ENCODE measurements at places on chromosomes 1 and 21. TPM values are rescaled to one million over a fixed set of nuclear protein-coding genes. Genes with fewer than 3 reads are reported as not detected.

GRCh38 chr1:24748191-24749121 lies 3.2 kb downstream of the CLIC4 start:
- DNase-seq = no peak

DNA sequence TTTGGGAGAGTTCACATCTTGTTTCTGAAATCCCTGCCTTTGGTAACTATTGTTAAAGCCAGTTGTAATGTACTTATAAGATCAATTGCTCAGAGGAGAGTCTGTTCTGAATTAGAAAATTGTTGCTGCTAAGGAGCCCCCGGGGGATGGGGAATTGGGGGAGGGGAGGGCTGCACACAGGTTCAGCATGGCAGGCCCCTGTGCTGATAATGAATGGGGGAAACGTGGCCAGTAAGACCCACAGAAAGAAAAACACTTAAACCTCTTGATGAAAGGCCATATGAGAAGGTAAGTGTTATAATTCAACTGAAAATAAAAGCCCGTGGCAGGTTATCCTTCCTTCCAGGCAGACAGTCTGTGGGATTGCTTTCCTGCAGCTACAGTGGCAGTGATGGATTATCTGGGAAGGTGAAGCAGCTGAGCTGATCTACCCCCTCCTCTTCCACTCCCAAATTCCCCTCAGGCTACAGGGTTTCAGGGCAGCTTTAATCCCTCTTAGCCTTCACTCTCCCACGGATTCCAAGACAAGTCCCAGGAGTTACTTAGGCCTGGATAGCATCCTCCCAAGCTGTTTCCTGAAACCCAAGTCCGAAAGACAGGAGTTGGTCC lies 398.8 kb downstream of the TBX15 start:
- no peak for DNase-seq

The RPL22 gene
- total RNA-seq = 248 TPM

The FABP3 gene
- total RNA-seq = 4,698 TPM

The NBPF26 gene
- 0.64 TPM for total RNA-seq

DNA sequence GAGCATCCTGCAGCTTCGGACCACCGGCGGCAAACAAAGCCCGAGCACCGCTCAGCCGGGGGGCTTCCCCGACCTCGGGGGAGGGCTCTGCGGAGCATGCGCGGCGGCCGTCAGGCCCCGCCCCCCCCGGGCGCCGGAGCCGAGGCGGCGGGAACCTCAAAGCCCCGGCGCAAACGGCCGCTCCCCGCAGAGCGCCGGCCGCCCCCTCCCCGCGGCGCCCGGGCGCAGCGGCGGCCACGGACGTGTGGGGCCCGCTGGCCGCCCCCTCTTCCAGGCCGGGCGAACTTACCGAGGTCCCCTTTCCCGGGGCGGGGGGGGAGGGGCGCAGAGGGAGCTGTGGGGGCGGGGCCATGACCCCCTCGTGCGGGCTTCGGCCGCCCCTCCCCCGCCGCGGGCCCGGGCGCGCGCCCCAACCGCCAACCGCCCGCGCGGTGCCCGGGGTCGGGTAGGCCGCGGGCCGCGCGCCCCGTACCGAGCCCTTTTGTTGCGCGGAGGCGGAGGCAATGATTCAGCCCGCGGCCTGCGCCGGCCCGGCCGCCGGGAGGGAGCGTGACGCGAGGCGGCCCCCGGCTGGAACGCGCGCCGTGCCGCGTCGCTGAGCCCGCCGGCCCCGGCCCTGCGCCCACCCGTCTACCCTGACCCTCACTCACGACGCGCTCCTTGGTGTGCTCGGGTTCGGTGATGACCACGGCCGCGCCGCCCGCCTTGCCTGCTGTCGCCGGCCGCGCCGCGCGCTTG lies 1.7 kb downstream of the RCC2 start:
- DNase-seq = peak; percentile 71

GRCh38 chr1:121443001-121443540 lies 258.3 kb downstream of the SRGAP2C start:
- no peak for DNase-seq

DNA sequence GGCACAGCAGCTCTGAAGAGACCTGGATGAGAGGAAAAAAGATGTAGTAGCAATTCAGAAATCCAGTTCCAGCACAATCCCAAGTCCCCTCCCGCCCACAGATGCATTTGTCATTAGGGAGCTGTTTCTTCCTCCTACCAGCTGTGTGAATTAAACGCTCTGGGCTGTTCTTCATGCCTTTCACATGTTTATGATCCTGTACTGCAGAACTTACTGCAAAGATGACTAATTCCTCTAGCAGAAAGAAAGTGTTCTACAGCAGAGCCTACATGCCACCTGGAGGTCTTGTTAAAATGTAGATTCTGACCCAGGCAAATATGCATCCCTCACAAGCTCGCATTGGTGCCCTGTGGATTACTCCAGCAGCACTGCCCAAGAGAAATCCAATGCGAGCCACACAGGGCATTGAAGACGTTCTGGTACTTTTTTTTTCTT lies 6.5 kb downstream of the ENO1 start:
- DNase-seq = no peak

GRCh38 chr1:115545791-115546733 lies 95.7 kb upstream of the VANGL1 start:
- DNase-seq = peak; percentile 30

The KCNJ15 gene
- 0.72 TPM for total RNA-seq

- no peak for DNase-seq
Observed at GRCh38 chr1:154295408-154296235, 23.2 kb downstream of the HAX1 start.

The DISP1 gene
- total RNA-seq = 6.4 TPM

GRCh38 chr1:1622010-1622787 lies 6.9 kb downstream of the MIB2 start:
- peak; percentile 37 for DNase-seq

DNA sequence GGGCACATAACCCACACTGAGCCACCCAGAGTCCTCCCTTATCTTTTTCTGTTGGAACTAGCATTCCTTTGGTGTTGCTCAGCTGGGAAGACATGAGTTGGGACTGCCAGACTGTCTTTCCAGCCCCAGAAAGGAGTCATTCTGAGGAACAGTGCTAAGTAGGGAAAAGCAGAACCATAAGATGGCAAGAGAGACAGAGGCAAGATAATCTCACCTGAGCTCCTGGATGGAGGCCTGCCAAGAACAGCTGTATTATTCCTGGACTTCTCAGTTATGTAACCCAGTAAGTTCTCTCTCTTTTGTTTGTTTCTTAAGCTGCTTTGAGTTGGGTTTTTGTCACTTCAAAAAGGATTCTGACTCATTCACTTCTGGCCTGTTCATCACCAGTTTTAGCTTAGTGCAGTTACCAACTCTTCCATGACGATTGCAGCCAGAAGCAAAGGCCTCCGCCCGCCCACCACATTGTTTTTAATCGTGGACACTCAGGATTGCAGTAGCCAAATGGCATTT lies 134.4 kb downstream of the OMA1 start:
- DNase-seq = no peak

The PLXNA2 gene
- total RNA-seq = 12.1 TPM

DNA sequence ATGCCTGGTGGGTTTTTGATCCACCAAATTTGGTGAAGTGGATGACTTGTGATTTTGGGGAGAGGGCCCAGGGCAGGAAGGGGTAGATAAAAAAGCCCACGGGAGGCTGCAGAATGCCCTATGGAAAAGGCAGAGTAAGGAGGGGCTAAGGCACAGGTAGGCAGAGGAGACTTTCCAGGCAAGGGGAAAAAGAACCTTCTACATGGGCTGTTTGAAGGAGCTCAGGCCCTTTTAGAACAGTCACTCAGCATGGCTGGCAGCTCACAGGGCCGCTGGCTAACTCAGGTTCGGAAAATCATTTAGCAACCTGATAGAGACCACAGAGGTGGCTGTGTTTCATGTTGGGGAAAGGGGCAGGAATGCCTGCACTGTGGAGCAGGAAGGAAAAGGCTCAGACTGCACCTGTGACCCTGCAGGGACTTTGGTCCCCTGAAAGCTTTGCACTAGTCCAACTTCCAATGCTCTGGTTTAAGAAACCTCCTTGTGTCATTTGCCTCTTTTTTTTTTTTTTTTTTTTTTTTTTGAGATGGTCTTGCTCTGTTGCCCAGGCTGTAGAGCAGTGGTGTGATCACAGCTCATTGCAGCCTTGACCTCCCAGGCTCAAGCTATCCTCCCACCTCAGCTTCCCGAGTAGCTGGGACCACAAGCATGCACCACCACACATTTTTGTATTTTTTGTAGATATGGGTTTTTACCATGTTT lies 58.5 kb upstream of the ENAH start:
- DNase-seq = no peak

The OR6K3 gene
- not detected for total RNA-seq

The DAB1 gene
- total RNA-seq = 2.6 TPM

The CD244 gene
- 0.27 TPM for total RNA-seq

- DNase-seq = no peak
Observed at GRCh38 chr21:38499296-38499695, 1.0 kb upstream of the ERG start.

The LMX1A gene
- total RNA-seq = not detected

The VHLL gene
- not detected for total RNA-seq

GRCh38 chr1:237386362-237387143 lies 344.6 kb downstream of the RYR2 start:
- DNase-seq = no peak

- no peak for DNase-seq
Observed at GRCh38 chr1:209219791-209220524, 363.6 kb upstream of the CAMK1G start.

- DNase-seq = peak; percentile 84
Observed at GRCh38 chr1:230176871-230177411, 109.9 kb downstream of the GALNT2 start.

GRCh38 chr1:180542838-180543145 lies 16.0 kb upstream of the OVAAL start:
- no peak for DNase-seq

The AKR7A3 gene
- total RNA-seq = 0.20 TPM

- no peak for DNase-seq
Observed at GRCh38 chr1:64975740-64976139, 9.4 kb upstream of the JAK1 start.

GRCh38 chr1:85606414-85606800 lies 25.8 kb downstream of the CCN1 start:
- DNase-seq = no peak

DNA sequence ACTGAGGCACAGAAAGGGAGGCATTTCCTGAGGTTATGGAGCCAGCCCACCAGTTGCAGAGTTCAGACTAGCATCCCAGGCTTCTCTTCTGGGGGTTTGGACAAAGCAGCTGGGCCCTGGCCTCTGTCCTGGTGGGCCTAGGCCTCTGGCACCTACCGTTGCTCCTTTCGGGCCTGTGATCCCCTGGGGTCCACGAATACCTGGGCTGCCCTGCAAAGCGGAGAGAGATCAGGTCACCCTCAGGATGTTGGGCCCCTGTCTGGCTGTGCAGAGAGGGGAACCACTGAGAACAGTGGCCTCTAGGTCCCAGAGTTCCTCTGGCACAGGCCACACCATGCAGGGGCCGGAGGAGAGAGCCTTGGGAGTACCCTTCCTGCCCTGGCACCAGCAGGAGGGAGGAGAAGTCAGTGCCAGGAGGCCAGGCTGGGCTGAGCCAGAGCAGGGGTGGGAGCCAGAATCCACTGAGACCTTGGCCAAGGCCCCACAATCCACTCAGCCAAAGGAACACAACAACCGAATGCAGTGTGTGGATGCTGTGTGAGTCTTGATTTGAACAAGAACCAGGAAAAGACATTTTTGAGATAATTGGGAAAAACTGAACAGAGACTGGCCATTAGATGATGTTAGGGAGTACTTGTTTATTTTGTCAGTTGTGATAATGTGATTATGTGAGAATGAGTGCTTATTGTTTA lies 8.9 kb downstream of the COL9A2 start:
- DNase-seq = peak; percentile 68

- no peak for DNase-seq
Observed at GRCh38 chr21:36540700-36541099, 60.8 kb upstream of the CLDN14 start.

GRCh38 chr21:26784974-26785373 lies 60.2 kb downstream of the ADAMTS1 start:
- DNase-seq = no peak

DNA sequence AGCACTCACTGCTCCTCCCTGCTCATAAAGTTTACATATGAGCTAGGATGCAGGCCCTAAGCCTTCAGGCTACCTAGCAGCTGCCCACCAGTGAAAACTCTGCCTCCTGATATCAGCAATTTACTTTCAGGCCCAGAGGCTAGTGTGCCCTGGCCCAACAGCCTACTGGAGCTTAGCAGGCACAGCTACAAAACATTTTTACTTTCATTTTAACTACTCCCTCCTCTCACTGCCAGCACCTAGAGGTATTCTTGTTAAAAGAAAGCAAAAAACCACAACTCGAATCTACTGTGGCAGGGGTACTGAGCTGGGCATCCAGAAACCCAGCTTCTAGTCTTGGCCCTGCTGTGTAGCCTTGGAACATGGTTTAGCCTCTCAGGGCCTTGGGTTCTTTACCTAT lies 5.8 kb upstream of the LORICRIN start:
- DNase-seq = no peak

GRCh38 chr1:98457248-98457647 lies 204.3 kb upstream of the SNX7 start:
- no peak for DNase-seq

GRCh38 chr1:234745276-234745675 lies 135.3 kb upstream of the IRF2BP2 start:
- no peak for DNase-seq

GRCh38 chr1:61051443-61051718 lies 31.0 kb upstream of the NFIA start:
- no peak for DNase-seq

GRCh38 chr1:53567450-53567849 lies 108.3 kb downstream of the DMRTB1 start:
- DNase-seq = no peak

DNA sequence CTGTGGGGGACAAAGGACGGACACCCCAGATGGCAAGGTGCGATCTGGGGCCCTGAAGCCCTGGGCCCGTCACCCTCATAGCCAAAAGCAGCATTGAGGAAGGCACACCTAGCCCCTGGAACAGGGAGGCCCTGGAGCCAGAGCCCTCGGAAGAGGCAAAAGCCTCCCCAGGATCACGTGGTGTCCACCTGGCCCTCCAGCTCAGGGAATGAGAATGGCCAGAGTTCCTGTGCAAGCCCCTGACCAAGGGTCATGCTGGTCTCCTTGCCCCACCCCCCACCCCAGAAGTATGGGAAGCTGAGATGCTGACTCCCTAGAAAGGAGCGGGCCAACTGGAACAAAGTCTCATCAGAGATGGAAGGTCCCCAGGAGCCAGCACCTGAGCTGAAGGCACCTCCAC lies 1.0 kb upstream of the PDZK1IP1 start:
- DNase-seq = no peak

The G0S2 gene
- 594 TPM for total RNA-seq

The LCE1E gene
- not detected for total RNA-seq

The TMCC2 gene
- 1.3 TPM for total RNA-seq
